ENCODE measurements at places on chromosomes 3 and 15.

DNA sequence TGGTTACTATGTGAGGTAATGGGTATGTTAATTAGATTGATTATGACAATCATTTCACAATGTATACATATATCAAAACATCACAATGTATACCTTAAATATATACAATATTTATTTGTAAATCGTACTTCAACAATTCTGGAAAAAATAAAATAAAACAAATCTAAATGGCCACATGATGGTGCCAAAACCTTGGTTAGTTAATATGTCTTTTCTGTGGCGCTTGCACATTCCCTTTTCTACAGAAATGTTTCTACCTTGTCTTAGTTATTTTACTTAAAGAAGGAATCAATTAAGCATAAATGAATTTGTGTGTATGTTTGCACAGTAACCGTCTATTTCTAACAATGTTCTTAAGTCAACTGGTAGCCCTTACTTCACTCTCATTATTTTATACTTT, 53.4 kb downstream of the OXSM start:
- DNase-seq: no peak

DNA sequence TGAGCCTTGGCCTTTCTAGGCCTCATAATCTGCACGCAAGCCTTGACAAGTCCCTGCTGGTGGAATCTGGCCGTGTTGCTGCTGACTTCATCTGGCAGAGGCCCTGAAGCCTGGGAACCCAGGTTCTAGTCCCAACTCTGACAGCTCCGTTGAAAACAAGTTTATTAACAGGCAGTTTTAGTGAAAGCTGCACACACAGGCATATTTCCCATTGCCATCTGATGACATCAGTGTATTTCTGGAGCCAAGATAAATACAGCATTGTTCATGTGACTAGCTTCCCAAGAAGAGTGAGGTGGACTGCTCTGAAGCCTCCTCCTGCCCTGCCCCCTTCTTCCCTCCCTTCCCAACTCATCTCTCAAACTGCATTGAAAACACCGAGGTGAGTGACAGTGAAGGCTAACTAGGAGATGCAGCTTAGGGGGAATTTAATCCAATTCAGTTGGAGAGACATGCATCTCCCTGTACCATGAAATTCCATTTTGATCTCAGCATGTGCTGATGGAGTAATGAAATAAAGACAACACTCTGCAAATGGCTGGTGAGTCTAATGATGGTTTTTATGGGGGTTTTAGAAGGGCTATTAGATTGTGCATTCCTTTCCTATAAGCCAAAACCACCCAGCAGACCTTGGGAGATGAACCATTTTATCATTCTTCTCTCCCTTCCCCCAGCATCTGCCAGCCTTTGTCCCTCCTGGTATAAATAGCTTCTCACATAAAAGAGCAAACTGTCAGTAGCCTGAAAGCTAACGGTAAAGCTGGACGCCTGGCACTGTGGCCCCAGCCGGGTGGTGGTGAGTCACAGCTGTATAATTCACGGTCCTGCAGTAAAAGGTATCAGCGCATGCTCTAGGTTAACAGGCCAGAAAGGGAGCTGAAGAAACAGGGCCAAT, 38.0 kb downstream of the PRICKLE2 start:
- DNase-seq: no peak

DNA sequence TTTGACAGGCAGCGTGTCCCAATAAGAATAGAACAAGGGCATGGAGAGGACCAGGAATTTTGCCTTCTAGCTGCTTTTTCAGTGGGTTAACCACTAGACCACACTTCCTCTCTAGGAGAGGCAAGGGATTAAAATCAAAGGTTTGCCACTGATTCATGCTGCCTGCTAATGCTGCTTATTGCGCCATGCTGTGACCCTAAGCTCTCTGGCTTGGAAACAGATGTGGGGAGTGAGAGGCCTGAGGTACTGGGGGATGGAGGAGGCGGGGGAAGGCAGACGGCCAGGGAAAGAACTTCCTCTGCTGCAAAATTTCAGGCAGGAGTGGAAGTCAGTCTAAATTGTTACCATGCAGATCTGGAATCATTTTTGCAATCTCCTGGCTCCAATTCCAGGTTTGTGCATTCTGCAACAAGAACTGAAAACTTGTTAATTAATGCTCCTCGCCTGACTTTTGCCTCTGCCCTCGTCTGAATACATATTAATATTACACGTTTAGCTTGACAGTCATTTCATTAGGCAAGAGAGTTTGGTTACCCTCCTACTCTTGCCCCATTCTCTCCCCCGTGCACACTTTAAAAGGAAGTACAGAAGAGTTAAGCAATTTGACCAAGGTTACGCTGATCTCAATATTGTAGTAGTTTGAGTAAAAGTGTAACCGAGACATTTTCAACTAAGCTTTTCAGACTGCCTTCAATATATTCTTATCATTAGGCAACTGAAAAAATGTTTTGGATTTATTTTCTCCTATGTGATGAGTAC, 121.7 kb upstream of the SPRED1 start:
- peak; percentile 95 for DNase-seq

GRCh38 chr3:72044231-72044855, 259.4 kb upstream of the PROK2 start:
- DNase-seq: peak; percentile 57

DNA sequence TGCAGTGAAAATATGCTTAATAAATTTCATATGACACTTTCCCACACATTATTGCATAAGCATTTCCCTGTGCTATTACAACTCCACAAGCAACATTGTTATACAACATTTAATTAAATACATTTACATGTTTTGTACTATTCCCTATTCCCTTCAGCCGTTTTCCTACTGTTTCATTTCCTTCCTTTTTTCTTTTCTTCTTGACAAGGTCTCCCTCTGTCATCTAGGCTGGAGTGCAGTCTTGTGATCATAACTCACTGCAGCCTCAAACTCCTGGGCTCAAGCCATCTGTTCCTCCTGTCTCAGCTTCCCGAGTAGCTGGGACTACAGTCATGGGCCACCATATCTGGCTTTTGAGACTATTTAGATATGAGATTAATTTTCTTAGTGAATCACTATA, 254.7 kb downstream of the NFKBIZ start:
- peak; percentile 67 for DNase-seq
